ENCODE measurements at places on chromosomes 1 and 21.
A peak's percentile ranks its signal among the peaks of the same experiment; 100 is the strongest.

GRCh38 chr1:17432412-17432811 is 7.1 kb downstream of the RCC2 start:
- no peak for DNase-seq

DNA sequence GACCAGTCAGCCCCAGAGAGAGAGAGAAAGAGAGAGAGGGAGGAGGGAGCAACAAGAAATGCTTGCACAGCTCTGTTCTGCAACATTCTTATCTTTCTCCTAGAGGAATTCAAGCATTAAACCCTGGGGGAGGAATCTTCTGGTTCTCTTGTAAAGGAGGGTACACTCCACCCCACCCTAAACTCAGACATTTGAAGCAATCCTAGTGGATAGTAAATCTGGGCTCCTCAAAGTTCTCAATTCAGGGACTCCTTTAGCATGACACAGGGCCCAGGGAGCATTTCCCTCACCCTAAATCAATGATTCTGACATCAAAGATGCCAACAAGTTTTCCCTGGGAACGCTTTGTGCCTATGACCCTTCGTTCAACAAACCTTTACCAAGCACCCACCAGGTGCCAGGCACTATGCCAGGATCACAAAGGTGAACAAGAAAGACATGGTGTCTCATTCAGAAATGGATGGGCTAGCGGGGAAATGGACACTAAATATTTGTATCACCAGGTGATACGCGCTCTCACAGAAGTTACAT is 11.9 kb upstream of the CAPN2 start:
- peak; percentile 64 for DNase-seq

DNA sequence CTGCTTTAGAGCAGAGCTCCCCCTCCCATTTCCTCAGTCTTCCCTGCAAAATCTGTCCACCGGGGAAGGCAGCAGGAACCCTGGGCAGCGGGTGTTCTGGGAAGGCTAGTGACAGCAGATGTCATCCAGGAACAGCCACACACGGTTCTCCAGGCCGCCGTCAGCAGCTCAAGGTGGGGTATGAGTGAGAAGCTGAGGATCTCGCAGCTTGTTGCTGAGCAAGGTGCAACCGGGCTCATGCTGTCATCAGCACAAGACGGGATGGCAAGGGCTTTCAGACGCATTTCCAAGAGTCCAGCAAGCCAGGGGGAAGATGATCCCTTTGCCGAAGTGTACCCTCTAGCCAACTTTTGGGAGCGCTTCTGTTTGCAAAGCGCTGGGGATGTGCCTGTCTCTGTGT is 23.0 kb upstream of the SPSB1 start:
- no peak for DNase-seq

- peak; percentile 87 for DNase-seq
These were observed 9.5 kb upstream of the PADI3 start for GRCh38 chr1:17239420-17239819.

DNA sequence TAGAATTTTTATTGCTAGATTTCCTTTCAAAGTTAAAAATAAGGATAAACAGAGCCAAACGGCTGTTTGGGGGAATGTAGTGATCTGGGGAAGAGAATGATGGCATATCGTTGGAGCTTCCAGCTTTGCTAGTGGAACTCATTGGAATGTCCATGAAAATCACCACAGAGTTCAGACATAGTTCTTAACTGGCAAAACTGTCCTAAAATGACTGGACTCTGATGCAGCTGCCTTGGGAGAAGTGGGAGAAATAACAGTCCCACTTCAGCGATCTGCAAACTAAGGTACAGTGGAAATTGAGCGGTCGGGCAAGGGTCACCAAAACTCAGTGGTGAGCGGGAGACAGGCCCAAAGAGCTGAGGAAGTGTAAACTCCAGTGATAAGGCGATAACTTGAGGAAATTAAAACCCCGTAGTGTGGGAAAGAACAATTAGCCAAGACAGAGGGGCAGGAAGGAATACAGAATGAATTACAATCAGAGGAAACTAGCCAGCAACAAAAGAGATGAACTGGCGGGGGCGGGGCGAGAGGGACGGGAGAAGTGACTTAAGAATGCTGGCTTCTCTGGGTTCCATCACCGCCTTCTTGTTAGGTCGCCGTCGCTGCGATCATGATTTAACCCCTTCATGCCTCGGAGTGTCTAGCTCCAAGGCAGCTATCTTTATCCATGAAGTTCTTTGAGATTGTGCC is 89.8 kb upstream of the ARHGAP29 start:
- DNase-seq = peak; percentile 69

GRCh38 chr1:104624538-104624937 is 874.8 kb downstream of the AMY1C start:
- no peak for DNase-seq

DNA sequence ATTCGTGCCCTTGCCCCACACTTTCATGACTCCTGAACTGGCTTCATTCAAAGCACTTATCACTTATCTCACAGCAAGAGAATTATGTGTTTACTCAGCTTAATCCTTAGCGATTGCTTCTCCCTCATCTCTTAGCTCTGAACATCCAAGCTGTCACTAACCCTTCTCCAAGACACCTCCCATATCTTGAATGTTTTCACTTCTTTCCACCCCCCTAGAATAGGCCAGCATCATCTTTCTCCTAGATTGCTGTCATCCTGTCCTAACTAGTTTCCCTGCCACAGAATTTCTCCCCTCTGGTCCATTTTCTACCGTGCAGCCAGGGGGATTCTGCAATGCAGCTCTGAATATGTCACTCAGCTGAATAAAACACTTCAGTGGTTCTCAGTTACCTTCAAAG is 68.6 kb upstream of the SPATA6 start:
- no peak for DNase-seq

GRCh38 chr1:219927298-219927955 is 930 bp downstream of the SLC30A10 start:
- DNase-seq = no peak

- DNase-seq = no peak
These were observed 8.4 kb downstream of the ENO1 start for GRCh38 chr1:8870103-8870502.

DNA sequence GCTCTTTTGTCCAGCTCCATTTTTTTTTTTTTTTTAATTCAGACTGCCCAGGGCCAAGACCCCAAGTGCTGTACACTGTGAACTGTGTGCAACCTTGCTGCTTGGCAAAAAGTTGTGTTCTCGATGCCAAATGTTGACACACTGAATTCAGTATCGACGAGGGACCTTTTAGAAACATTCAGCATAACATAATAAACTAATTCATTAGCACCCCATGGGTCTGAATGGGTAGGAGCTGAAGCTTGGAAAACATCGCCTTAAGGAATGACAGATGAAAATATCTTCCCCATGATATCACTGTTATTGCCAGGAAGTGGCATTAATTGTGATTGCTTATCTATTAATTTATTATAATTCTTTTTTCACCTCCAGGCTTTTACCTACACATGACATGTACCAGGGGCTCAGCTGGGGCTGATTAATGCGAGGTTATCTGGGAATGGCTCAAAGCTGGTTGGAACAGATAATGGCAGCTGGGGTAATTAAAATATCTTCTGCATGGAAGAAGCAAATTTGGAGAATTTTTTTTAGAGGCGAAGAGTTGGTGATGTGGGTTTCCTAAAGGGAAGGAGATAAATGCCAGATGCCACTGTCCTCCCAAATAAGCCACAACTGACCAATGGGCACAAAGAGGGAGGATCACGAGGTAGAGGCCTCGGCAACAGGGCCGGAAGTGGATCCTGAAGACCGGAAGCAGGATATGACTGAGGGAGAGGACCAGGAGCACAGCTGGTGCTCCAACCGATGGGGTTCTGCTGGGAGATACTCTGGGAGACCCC is 169.3 kb downstream of the GRIK3 start:
- no peak for DNase-seq

DNA sequence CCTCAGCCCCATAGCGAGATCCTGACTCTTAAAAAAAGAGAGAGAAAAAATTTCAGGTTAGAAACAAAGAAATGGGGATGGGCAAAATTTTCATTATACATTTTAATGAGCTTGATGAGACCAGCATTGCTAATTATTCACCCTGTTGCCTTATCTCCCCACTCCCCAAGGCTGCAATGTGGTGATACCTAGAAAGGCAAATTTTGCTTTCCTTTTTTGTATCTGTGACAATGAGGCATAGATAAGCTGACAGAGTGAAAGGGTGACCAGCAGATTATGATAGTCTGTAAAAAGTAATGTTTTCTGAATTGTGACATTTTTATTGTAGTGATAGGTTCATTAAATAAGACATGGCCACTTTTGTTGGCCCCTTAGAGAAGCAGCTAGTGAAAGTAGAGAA is 12.9 kb downstream of the SRRM1 start:
- DNase-seq = no peak

DNA sequence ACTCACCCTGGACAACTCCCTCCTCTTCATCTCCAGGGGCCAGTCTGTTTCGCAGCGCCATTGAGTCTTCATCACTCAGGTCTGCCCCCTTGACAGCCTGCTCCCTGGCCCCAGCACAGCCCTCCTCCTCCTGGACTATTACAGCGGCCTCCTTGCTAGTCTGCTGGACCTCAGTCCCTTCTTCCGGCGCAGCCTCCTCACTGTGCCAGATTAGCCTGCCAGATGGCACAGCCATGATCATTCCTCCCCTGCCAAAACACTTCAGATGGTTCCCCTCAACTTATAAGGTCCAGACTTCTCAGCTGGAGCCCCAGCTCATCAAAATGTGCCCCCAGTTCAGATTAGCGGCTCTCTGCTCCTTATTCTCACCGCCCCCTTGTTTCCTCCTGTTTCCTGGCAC is 7.0 kb upstream of the CELSR2 start:
- DNase-seq = no peak

GRCh38 chr1:223007935-223008334 is 135.1 kb downstream of the TLR5 start:
- DNase-seq = no peak

GRCh38 chr1:59078070-59078800 is 218.7 kb upstream of the FGGY start:
- DNase-seq = no peak

DNA sequence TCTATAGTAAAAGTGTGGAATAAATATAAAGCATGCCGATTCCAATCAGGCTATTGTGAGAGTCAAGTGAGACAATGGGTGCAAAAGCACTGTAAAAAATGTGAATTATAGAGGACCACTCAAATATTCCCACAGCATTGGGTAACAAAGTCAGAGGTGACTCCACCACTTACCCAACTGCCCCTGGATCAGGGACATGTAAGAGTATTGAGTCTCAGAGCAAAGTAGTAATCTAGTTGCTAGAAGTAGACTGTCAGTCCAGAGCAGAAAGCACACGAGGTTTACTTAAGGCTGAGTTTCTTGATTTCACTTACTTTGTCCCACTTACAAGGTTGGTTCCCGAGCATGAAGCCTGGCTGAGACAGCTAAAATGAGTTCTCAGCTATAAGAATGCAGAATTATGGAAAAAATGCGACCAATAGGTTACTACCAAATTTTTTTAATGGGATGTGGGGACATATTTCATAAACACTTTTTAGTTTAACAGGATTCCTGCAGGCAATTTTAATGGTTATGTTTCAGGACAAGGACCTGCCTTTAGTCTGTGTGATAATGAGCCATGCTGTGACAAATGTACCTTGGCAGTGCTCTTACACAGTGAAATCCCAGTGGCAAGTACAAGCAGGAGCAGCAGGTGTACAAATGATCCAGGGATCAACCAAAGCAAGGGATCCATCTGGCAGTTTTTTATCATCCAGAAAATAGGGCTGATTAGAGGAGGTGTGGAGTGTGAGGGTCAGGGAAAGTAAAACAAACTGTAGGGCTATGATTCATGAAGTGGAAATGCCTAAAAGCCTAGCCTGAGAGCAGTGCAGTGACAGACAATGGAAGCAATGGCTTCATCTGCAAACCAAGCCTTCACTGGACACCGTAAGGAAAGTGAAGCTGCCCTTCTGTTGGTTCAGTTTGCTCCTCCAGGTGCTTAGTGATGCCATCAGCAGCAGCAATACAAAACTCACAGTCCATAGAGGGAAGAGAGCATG is 156.2 kb upstream of the SPAG17 start:
- no peak for DNase-seq

DNA sequence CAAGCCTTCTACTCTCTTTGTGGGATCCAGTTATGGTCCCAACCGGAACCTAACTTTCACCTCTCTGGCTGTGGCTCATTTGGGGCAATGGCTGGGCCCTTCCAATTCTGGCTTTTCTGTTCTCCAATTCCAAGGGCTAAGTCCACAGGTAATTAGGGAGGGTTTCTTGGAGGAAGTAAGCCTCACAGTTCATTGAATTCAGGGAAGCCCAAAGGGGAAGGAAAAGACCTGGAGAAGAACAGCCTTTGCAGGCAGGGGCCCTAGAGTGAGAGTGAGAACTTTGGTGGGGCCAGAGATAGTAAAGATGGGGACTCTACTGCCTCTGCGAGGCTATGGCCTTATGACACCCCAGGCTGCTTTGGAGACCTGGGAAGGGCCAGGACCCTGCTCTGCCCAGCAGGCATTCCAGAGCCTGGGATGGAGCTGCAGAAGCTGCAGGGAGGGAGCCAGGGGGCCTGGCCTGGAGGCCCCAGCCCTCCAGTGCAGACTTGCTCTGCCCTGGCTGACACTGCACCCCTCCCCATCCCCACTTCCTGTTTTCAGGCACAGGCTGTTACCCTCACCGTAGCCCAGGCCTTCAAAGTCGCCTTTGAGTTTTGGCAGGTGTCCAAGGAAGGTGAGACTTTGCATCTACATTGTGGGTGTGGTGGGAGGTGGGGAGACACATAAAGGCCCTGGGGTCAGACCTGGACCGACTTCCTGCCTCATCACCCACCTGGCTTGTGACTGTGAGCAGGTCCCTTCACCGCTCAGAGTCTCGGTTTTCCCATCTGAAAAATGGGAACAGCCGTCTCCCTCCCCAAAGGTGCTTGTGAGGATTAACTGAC is 18.9 kb downstream of the LDLRAP1 start:
- DNase-seq = no peak

- no peak for DNase-seq
These were observed 38.7 kb upstream of the BECN2 start for GRCh38 chr1:241918879-241919278.

DNA sequence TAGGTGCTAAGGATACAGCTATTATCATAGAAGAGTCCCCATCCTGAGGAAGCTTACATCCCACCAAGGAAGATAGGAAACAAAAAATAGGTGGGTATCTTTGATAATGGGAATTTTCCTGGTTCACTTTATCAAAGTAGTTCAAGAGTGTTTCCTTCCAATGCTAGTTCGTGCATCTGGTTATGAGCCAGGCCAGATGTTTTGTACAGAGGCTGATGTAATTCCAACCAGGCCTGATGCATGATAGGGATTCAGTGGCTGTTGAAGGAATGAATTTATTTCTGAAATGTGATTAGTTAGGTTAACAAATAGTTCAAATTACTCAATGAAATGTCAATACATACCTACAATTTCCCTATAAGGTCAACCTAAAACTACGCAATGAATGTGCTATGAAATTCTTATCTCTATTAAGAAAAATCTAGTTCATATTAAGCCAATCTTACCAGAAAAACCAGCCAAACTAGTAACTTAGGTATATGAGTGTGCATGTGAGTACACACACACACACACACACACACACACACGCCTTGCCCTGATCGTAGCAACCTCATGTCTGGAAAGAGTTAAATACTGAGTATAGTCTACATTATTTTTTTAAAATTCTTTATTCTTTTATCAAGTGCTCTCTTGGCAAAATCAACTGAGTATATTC is 9.5 kb upstream of the ZBTB18 start:
- DNase-seq = no peak

DNA sequence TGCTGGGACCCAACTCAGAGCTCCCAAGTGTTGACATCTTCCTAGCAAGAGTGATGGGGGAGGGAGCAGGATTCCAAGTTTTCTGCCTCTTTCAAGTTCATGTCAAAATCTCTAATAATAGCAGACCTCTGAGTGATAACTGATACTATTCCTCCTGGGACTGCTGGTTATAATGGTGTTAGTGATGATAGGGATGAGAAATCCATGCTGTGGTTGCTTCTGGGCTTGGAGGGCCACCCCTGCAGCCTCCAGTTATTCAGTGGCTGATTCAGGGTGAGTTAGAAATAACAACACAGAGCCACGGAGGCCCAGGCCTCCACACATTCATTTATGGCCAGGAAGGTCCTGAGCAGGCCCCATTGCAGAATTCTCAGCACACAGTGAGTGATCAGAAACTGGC is 40.6 kb upstream of the ARTN start:
- no peak for DNase-seq
